Stimulated activated CD4-positive, alpha-beta T cell treated with anti-CD3 and anti-CD28 coated beads, Interleukin-2, amount 100 ng/mL, for 48 hours (primary cell): ENCODE measurements at places on chromosomes 7 and 10.

GRCh38 chr7:35037526-35038341 is 449 bp upstream of the DPY19L1 start:
- peak; percentile 77 for DNase-seq

GRCh38 chr10:27680006-27680557 is 65.5 kb downstream of the MKX start:
- DNase-seq = no peak

GRCh38 chr7:43568529-43568928 is 14.4 kb upstream of the STK17A start:
- no peak for DNase-seq

DNA sequence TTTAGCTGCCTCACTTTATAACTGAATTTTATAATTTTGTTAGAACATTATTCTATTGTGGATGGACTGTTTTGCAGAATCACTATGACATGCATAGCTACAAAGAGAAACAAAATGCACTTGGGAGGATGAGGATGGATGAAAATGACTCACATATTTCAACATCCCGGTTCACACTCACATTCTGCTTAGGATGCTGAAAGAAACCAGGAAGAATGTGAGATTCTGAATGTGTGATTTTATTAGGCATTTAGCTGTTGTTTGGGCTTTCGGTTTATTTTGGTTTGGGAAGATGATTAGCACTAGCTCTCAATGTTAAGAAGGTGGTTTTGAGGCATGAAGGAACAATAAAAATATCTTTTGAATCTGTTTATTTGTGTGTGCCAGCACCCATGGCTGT is 235.5 kb downstream of the SEMA3E start:
- no peak for DNase-seq

DNA sequence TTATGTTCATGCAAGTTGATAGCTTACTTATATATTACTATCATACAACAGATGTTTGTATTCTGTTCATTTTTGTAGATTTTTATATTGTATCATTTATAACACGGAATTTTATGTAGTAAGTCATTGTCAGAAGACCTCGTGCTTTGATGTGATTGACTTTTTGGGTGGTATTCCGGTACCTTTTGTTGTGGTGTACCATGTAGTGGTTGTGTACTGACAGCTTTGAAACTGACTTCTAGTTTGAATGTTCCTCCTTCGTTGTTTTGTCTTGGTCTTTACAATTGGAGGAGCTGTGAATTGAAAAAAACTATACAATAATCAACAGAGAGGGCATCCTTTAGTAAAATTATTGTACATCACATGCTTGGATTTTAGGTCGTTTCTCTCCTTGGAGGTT is 61.5 kb downstream of the WAC start:
- DNase-seq = no peak

GRCh38 chr10:125127986-125128385 is 32.4 kb downstream of the CTBP2 start:
- no peak for DNase-seq

GRCh38 chr10:79353000-79353406 is 5.7 kb downstream of the PPIF start:
- DNase-seq = no peak

GRCh38 chr7:152899004-152899403 is 139.5 kb downstream of the ACTR3B start:
- DNase-seq = no peak

GRCh38 chr7:120053390-120053961 is 219.5 kb upstream of the KCND2 start:
- no peak for DNase-seq

DNA sequence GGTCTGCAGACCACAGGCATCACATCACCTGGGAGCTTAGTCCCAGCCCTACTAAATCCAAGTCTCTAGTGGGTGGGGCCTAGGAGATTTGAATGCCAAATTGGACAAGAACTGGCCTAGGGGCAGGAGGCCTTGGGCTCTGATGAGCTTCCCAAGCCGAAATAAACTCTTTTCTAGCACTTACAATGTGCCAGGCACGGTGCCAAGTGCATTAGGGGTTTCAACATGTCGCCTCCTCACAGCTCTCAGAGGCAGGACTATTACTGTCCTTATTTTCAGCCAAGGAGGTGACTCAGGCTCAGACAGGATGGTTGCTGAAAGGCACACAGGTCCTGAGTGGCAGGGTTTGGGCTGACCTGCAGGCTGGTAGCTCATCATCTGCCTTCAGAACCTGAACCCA is 9.2 kb upstream of the CPA1 start:
- DNase-seq = no peak

DNA sequence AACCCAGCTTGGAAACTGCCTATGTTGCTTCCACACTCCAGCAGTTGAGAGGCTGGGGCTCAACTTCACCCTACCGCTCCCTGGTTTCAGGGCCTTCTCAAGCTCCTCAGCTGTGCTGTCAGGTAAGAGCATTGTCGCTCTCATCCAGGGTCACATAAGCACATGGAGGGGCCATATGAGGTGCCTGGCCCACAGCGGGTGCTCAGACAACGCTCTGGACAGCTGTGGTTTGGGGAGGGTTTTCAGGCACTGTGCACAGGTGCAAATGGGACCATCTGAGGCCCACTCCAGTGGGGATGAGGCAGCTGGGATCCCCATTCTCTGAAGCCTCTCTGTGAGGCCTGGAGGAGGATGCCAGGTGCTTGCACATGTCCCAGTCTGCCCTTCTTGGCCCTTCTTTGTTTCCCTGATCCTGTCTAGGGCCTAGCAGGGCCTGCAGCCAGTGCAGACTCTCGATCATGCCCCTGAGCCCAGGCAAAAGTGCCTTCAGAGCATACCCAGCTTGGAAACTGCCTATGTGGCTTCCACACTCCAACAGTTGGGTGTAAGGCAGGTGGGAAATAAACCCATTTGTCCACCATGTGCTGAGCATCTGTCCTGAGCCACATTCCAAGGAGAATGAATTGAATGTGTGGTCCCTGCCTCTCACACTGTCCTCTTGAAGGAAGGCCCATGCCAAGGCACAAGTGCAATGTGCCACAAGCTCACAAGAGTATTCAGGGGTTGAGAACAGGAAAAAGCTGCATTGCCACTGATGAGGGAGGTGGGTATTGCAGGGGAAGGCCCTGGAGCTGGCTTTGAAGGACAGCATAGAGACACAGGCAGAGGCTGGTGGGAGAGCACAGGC is 40.3 kb downstream of the VSTM4 start:
- DNase-seq = no peak

DNA sequence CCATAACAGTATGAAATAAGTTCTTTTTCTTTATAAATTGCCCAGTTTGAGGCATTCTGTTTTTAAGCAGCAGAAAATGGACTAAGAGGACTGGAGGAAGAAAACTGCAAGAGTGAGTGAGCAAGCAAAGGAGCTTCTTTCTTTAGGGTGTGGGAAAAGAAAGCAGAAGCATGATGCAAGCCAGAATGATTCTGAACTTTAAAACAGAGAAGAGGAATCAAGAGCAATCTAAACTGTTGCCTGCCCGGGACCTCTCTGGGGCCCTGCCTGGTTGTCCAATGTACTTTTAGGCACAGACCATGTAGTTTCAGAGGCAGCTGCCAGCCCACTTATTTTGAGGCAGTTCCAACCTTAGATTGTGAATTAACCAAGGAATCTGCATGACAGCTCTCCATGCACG is 186.3 kb downstream of the PLPP4 start:
- no peak for DNase-seq

DNA sequence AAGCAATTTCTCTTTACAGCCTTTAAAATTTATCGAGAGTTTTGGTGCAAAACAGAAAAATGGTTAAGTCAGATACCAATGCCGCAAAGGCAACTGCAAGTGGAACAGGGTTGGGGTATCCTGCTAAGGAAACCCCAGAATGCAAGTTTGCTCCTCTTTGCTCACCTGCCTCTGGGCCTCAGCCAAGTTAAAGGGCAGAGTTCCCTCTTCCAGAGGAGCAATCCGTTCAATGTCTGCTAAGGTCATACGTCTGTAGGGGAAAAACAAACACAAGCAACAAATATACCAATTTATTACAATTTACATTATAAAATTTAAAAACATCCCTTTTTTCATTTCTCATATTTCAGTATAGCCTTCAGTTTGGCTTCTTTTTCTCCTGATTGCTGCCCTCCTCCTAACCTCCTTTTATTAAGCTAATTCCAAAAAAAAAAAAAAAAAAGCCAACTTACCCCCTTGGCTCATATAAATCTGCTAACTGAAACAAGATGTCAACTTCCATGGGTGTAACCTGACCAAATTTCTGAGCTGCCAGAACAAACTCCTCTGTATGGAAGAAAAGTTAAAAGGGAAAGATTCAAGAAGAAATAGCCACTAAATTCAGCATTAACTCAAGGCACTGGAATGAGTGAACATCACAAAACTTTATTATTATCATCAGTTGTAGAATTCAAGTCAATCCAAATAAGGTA is 132.6 kb downstream of the SLC25A13 start:
- DNase-seq = no peak

DNA sequence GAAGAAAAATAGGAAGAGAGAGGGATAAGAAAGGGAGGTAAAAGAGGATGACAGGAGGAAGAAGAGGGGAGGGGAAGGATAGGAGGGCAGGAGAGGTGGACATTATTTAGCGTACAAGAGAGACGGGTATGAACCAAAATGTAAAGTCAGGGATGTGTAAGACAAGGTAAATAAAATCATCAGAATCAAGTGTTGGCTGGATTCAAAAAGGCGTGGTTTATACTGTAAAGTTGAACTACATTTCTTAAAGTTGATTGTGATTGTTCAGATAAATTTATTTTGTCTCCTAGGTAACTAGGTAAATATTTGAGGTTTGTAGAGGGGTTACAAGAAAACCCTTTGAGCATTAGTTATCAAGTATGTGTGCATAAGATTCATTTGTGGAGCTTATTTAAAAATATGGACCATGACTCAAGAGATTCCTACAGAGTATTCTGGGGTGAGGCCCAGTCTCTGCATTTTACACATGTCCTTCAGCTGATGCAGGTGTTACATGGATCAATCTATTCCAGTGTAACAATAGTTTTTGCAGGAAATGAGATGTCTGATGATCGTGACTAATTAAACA is 512.1 kb upstream of the MBL2 start:
- DNase-seq = no peak

DNA sequence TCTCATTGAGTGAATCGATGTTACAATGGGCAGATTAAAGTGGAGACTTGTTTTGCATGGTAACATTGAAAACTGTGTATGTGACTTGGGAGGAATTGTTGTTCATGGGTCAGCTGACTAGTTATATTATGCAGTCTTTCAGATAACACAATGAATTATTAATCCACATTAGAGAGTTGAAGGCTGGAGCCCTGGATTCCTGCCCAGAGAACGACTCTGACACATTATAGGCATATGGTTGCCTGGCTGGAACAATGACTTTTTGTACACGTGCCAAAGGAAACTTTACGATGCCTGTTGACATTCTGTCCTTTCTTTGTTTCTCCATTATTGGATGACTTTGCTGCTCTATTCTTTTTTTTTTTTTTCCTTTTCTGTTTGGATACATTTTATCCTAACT is 52.3 kb upstream of the TMEM229A start:
- no peak for DNase-seq

- no peak for DNase-seq
These were observed 23.0 kb upstream of the TRIL start for GRCh38 chr7:28981161-28981465.

DNA sequence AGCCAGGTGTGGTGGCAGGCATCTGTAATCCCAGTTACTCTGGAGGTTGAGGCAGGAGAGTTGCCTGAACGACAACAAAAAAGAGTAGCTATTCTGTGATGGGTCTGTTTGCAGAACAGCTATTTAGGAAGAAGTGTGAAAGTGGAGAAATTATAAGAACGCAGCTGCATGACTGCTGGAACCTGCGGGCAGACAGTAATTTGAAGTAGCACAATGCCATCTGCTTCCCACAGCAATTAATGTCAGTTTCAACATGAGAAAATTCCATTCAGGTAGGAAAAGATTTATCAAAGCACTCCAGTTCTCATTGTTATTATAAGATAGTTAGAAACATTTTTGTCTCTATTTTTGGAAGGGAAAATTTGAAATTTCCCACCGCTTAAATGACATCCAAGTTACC is 21.5 kb downstream of the LAMB1 start:
- DNase-seq = no peak

DNA sequence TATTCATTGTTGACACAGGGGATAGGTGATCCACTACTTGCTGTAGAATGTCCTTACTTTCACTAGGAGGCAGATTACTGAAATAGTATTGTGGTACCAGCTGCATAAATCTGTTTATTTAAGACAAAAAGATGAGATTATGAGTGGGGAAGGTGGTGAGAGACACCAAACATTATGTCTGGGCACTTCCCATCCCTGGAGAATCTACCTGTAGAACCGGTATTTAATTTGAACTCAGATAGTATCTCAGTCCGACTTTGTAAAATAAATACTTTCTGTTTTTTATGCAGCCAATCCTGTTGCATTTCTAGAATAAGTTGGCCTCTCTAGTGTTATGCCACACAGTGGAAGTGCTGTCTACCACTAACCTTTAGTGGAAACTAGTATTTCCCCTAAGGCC is 13.4 kb downstream of the BCCIP start:
- DNase-seq = no peak

GRCh38 chr7:1850976-1851571 is 181.0 kb downstream of the ELFN1 start:
- no peak for DNase-seq
